ENCODE measurements at places on chromosomes 12 and 14. TPM values are rescaled to one million over a fixed set of nuclear protein-coding genes. Genes with fewer than 3 reads are reported as not detected.

SLC38A1 gene
- 142 TPM for total RNA-seq

HCAR1 gene
- 0.13 TPM for total RNA-seq

RGS6 gene
- total RNA-seq = not detected

ZCRB1 gene
- total RNA-seq = 26.1 TPM

WIF1 gene
- total RNA-seq = not detected

TMEM179 gene
- total RNA-seq = 0.13 TPM

PPP2R3C gene
- 40.3 TPM for total RNA-seq

SDSL gene
- 3.3 TPM for total RNA-seq

Data from dermis microvascular lymphatic vessel endothelial cell (primary cell).